ENCODE measurements at places on chromosomes 5 and 9.

GRCh38 chr9:33698267-33698666 lies 97.1 kb upstream of the PRSS3 start:
- no peak for DNase-seq

GRCh38 chr9:16680541-16680940 lies 189.9 kb downstream of the BNC2 start:
- no peak for DNase-seq

DNA sequence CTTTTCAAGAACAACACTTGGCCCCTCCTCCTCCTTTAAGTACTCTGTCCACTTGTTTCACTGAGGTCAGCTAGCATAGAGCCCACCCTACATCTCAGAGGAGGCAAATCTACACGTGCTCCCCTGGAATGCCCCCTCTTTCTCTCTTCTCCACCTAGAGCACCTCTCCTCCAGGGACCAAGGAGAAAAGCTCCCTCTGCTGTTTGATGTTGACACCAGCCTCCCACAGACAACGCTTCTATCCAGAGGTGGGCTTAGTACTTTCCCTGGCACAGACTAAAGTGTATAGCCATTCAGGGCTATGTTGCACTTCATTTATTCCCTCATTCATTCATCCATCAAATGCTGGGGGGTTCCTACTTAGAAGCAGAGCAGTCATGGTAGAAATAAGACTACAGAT lies 68.2 kb upstream of the TAF1L start:
- DNase-seq: no peak

DNA sequence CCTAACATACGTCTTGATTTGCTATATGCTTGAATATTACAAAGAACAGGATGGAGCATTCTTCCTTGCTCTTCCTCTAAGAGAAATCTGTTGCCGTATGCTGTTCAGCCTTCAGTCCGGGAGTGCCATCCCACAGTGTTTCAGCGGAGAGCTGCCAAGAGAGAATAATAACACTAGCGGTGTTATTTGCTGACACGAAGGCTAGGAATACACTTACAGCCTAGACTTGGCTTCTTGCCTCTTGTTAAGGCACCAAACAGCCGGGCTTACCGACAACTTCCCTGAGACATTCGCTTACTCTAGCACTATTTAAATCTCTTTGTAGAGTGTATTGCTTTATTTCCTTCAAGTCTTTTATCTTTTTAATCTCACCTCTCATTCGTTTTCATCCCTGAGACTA lies 31.4 kb downstream of the KCTD16 start:
- no peak for DNase-seq

- DNase-seq: no peak
Observed at GRCh38 chr9:125990186-125990792, 243.1 kb downstream of the PBX3 start.

DNA sequence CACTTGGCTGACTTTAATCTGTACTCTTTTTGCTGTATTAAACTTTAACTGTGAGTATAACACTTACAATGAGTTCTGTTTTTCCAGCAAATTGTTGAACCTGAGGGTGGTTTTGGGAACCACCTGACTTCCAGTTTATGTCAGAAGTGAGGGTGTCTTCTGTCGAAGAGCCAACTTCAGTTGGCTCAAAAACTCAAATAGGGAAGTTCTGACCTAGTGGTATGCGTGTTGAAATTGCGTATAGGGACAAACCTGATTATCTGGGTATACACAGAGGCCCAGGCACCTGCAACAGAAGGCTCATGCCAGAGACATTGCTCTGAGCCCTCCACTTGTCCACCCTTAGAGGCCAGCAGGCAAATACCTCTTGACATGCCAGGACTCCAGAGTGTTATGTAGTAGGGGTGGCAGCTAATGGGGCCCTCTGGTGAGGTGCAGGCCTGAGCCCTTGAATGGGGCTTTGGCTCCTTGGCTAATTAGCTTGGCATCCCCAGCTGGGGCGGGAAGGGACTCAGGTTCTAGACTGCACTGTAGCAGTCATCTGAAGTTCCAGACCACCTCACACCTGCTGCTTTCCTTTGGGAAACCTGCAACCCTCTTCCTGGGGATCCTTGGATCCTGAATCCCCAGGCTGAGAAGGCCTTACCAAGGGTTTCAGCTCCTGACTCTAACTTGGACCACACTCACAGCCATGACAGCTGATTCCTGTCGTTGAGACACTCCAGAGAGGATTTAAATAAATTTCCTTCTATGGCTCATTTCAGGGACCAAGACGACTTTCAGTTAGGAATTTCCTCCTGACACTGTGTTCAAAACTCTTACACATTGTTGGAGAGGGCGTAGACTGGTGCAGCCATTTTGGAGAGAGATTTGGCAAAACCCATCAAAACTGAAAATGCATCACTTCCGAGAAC lies 189.6 kb downstream of the HSPA4 start:
- no peak for DNase-seq

GRCh38 chr5:35284364-35284763 lies 54.1 kb upstream of the PRLR start:
- DNase-seq: no peak

GRCh38 chr5:113283558-113283957 lies 151.2 kb downstream of the TSSK1B start:
- no peak for DNase-seq

- no peak for DNase-seq
Observed at GRCh38 chr9:104850786-104851545, 77.0 kb downstream of the ABCA1 start.

DNA sequence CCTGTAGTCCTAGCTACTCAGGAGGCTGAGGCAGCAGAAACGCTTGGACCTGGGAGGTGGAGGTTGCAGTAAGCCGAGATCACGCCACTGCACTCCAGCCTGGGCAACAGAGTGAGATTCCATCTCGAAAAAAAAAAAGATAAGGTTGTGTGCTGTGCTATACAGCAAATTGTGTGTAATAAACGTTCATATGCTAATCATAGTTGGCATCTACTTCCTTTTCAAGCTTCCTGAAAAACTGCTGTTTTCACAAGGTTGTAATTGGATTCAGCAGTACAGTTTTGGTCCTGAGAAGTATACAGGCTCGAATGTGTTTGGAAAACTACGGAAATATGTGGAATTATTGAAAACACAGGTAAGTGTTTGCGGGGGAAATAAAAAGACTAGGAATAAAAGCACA lies 25.5 kb downstream of the OTULINL start:
- no peak for DNase-seq

All from hematopoietic multipotent progenitor cell treated with erythropoietin and hydrocortisone succinate and interleukin-3 and kit ligand, for 17 days (in vitro differentiated cells).